Activated CD4-positive, alpha-beta T cell treated with anti-CD3 and anti-CD28 coated beads, Interleukin-2, amount 50 U/mL, for 4 hours (primary cell): ENCODE measurements at places on chromosomes 7 and 10.

- DNase-seq = no peak
These were observed 1050.7 kb downstream of the SORCS3 start for GRCh38 chr10:105691811-105692210.

- DNase-seq = no peak
These were observed 153.8 kb downstream of the GNAI1 start for GRCh38 chr7:80288175-80289122.

- no peak for DNase-seq
These were observed 273.9 kb upstream of the NFE2L3 start for GRCh38 chr7:25877802-25878789.

DNA sequence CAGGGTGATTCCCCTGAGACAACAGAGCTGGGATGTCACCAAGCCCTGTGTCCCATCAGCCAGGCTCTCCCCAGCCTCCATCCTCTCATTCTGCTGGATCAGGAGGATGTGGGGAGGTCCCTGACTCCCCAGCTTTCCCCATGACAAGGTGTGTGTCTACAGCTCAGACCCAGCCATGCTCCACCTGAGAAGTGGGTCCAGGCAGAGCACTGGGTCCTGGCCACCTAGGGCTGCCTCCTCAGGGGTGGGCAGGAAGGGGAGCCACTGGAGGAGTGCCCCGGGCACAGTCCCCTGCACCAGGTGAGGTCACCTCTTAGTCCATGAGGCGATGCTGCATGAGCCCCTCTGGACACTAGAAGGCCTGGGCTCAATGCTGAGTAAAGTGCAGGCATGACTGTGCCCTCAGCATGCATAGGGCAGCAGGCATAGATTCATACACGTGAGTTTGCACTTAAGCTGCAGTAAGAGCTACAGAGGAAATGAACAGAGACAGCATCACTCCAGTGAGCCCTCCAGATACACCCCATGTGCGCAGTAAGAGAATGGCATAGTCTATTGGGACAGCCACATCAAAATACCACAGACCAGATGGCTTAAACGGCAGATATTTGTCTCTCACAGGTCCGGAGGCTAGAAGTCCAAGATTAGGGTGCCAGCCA is 48.3 kb downstream of the ALOX5 start:
- no peak for DNase-seq

- no peak for DNase-seq
These were observed 91.8 kb downstream of the PTPRN2 start for GRCh38 chr7:158495786-158496185.

GRCh38 chr10:59687657-59688056 is 22.0 kb downstream of the SLC16A9 start:
- no peak for DNase-seq

DNA sequence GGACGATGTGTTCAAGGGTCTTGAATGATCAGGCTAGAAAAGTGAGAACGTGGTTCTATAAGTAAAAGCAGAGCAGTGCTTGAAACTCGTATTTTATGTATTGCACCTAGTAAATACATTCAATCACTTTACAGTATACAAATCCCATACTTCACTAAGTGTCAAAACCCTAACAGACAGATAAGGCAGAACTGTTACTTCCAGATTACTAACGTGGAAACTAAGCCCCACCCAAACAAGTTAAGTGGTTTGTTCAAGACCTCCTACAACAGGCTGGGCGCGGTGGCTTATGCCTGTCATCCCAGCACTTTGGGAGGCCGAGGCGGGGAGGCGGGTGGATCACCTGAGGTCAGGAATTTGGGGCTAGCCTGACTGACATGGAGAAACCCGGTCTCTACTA is 9.2 kb upstream of the MYO1G start:
- no peak for DNase-seq

DNA sequence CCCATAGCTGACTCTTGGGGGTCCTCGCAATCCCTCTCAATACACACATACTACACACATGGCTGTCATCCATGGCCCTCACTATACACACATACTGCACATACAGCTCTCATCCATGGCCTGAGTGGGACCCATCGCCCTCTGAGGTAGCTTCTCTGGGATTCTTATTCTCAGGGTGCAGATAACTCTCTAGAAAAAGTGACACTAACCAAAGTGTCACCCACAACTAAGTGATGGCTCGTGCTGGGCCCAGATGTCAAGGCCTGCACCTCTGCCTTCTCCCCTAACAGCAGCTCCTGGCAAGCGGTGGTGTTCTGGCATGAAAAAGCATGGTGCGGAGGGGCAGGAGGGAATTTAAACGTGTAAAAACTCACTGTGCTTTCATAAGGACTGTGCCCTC is 62.7 kb upstream of the ZPBP start:
- DNase-seq = no peak

- DNase-seq = no peak
These were observed 21.6 kb upstream of the FAM13C start for GRCh38 chr10:59383908-59384307.

- no peak for DNase-seq
These were observed 24.6 kb downstream of the DYNC2I1 start for GRCh38 chr7:158880973-158881372.

GRCh38 chr7:7122033-7122478 is 60.3 kb upstream of the C1GALT1 start:
- no peak for DNase-seq

DNA sequence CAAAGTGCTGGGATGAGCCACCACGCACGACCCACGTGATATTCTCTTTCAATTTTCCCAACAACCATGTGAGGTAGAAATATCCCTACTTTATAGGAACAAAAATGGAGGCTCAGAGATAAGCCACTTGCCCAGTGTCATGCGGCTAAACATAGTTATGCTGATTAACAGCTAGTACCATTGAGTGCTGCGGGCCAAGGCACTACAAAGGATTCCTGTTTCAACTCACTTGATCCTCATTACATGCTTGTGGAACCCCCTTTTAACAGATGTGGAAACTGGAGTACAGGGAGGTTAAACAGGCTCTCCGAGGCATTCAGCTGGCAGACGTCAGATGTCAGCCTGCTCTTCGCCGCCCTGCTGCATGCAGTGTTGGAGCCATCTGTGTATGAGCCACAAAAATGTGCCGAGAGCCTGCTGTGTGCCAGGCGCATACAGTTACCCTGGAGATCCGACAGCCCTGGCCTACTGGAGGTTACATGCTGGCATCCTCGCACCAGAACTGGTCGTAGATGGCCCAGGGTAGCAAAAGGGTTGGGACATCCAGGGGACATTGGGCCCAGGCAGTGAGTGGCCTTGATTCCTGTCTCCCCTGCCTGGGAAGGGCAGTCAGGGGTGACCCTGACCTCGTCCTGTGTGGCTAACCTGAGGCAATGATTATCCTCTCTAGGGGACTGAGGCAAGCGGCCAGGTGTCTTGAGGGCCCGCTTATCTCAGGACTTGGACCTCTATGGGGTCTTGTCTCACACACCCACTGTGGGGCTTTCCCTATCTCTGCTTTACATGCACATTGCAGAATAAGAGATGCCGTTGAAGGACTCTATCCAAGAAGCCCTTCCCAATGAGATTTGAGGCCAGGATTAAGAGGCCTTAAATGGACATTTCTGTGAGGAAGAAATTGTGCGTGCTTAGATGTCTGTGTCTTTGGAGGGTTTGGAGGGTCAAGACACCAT is 18.5 kb upstream of the SRGN start:
- no peak for DNase-seq

- no peak for DNase-seq
These were observed 29.3 kb upstream of the HECW1 start for GRCh38 chr7:43083106-43083505.

DNA sequence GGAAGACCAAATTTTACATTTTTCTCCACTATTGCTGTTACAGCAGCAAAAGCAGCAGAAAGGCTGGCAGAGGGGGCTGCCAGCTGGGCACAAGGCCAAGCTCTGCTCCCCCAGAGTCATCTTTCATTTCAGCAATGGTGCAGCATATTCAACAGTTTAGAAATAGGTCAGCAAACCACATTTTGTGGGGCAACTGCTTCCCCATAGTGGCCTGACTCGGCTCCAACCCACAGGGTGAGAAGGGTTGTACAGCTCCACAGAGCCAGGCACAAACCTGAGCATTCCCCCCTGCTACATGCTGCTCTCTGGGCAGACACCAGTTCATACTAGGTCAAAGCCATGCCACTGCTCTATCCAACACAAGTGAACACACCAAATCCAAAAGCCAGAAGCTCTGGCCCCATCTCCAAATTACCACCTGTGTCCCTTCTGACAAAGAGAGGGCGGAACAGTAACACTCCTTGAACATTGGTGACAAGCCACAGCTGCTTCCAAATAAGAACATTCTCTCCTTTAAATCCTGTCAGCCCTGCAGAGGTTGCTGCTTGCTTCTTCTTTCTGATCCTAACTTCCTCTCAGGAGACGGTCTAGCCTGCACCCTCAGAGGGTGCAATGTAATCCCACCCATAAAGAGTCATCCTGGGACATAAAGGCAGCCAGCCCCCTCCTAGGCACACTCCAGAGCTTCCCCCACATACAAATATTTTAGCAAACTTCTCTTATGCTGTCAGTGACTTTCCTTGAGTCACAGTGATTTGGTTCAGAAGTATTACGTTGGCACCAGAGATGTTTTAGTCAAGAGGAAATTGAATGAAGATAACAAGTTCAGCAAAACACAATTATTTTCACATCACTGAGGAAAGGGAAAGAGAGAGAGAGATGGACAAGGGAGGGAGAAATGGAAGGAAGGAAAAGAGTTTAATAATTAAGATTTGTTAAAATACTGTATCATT is 39.0 kb upstream of the SLIT1 start:
- DNase-seq = no peak

- DNase-seq = no peak
These were observed 9.9 kb downstream of the ARHGAP22 start for GRCh38 chr10:48594803-48595538.

DNA sequence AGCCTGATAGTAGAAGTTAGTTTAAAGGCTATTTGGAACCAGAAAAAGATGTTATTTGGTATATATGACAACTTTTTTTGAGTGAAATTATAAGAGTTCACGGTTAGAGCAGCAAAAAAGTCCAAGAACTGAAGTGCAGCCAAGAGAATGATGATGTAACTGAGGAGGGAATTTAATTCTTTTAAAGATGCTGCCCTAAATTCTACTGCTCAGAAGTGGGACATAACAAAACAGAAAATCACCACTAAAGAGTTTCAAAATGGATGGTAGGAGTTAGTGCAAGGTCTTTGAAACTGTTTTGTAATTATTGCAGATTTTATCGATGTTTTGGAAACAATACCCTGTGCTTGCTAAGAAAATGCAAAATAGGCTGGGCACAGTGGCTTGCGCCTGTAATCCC is 6.5 kb downstream of the SAMD8 start:
- no peak for DNase-seq

- no peak for DNase-seq
These were observed 37.3 kb downstream of the PTPRN2 start for GRCh38 chr7:158550394-158550700.

GRCh38 chr10:127302343-127302742 is 106.0 kb upstream of the INSYN2A start:
- no peak for DNase-seq

DNA sequence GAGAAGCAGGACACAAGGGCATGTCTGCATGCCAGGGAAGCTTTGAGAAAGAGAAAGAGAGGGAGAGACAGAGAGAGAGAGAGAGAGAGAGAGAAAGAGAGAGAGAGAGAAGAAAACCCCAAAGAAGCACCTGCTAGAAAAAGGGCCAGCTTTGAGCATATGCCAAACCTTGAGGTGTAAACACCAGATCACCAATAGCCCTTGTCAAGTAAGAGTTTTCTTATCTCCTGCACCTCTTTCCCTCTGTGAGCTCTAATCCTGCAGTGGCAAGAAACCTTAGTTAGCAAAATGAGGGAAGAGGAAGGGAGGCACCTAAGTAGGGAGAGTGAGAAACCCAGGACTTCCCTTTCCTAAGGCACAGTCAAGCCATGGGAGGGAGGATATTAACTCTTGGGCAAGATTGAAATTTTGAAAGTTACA is 11.3 kb upstream of the TRDMT1 start:
- DNase-seq = no peak

DNA sequence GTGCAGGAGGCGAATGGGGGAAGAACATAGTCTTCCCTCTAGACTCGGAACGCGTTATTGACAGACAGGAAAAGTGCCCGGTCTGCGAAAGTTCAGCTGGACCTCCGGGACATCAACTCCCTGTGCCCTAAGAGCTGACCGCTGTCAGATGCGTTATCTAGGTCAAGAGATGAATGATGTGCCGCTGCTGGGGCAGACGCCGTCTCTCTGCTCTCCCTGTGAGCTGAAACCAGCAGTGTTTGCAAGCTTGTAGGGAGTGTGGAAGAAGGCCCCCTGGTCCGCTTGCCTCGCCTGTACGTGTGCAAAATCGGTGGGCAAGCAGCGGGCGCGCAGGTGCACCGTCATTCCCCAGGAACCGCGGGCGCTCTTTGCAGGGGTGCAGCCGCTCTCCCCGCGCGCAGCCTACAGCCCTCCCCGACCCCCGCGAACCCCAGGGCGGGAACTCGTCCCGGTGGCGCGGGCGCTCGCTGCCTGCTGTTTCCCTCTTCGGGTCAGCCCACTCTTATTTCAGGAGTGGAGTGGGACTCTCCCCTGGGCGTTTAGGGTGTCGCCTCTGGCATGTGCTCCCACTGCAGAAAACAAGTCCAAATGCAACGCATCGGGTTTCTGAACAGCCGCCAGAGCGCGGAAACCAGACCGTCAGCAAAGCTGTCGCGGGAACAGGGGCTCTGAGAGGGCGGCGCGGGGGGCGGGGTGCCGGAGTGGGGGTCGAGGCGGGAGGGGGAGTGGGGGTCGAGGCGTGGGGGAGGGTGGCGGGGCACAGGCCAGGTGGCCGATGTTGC is 1.8 kb upstream of the PFKFB3 start:
- peak; percentile 29 for DNase-seq

DNA sequence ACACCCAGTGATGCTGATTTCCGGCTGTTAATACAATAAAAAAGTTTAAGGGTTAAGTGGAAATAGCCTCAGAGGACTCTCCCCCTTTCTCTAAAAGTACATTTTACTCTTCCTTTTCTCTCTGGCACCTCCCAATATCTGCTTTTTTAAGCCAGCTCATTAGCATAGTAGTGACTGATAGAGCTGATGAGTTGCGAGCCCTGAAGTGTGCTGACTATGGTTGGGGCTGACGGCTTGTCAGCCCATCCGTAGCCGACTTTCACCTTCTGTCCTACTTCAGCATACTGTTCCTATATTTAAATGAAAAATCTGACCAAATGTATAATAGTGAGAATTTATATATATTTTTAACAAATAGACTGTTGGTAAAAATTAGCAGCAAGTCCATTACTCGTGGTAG is 80.0 kb downstream of the SHH start:
- no peak for DNase-seq

- DNase-seq = peak; percentile 69
These were observed 3.0 kb downstream of the IKZF1 start for GRCh38 chr7:50307368-50308032.

DNA sequence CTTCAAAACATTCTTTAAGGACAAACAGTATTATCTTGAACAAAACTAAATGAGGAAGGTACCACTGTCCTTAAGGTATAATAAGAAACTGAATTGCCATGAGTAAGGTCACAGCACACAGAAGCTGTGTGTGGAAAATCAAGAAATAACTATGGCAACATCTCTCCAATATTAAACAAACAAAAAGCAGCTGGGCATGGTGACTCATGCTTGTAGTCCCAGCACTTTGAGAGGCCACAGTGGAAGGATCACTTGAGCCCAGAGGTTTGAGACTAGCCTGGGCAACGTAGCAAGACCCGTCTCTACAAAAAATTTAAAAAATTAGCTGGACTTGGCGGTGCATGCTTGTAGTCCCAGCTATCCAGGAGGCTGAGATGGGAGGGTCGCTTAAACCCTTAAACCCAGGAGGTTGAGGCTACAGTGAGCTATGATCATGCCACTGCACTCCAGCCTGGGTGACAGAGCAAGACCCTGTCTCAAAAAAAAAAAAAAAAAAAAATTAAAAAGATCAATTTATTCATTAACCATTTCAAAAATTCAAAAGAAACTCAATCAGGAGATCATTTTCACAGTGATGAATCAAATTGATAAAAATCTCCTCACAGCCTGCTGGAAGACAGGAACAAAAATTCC is 195.4 kb downstream of the SKIDA1 start:
- no peak for DNase-seq

GRCh38 chr10:47339759-47340607 is 8.2 kb upstream of the RBP3 start:
- no peak for DNase-seq
